ENCODE measurements at places on chromosomes 1 and 21.

DNA sequence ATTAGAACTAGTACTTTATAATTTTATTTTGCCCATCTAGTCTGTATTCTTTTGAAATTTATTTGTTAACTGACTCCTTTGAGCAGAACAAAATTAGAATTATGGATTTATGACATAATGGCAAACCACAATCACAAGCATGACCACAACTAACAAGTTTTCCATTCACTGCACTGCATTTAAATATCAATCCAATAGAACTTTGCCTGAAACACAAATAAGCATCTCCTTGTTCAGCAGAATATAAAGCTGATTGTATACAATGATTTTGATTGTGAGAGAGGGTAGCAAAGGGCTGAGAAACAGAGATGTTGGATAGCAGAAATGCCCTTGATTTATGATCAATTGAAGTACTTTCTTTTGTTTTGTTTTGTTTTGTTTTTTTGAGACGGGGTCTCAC lies 495.5 kb upstream of the RGS18 start:
- no peak for DNase-seq

DNA sequence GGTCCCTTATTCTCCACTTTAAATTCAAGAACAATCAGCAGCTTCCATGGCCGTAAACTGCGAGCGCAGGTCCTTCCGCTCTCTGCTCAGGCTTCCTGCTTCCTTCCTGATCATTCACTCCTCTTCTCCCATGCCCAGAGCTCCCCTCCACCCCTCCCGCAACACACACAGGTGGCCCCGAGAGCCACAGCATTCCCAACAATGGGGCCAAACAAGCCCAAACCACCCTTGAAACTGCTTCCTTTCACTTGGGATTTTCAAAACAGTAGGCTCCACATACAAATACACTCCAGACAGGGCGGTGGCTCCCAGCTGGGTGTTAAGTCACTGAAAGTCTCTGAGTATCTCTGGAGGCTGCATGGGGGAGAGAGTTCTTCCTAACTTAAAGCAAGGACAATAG lies 11.4 kb downstream of the FAM89A start:
- DNase-seq, result no peak

GRCh38 chr1:96104506-96104905 lies 617.1 kb upstream of the PTBP2 start:
- no peak for DNase-seq

DNA sequence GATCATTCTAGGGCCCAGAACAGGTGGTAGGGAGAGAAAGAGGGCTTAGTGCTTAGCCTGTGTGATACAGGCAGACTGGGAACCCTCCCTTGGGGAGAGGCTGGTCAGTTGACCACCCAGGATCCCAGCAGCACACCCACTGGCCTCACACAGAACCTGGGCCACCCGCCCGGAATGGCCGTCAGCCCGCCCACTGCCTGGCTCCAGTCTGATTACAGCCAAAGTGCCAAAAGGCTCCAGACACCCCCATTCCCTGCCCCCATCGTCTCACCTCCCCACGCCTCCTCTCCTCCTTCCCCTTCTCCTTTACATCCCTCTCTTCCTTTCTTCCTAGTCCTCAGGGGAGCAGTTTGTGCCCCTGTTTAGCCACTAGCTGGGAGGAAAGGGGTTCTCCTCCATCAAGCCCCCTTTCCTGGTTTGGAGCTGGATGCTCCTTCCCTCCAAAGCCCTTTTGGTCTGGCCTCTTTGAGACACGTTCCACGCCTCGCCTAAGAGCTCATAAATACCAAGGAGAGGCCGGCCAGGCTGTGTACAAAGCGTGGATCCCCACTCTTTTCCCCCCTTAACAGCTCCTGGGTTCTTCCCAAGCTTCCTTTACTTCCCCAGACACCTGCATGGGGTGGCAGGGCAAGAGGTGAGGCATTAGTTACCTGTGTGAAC lies 4.6 kb upstream of the WNT2B start:
- no peak for DNase-seq

- no peak for DNase-seq
Observed at GRCh38 chr21:28943631-28944030, 49.0 kb downstream of the LTN1 start.

- DNase-seq, result no peak
Observed at GRCh38 chr1:66402194-66402593, 131.8 kb upstream of the SGIP1 start.

DNA sequence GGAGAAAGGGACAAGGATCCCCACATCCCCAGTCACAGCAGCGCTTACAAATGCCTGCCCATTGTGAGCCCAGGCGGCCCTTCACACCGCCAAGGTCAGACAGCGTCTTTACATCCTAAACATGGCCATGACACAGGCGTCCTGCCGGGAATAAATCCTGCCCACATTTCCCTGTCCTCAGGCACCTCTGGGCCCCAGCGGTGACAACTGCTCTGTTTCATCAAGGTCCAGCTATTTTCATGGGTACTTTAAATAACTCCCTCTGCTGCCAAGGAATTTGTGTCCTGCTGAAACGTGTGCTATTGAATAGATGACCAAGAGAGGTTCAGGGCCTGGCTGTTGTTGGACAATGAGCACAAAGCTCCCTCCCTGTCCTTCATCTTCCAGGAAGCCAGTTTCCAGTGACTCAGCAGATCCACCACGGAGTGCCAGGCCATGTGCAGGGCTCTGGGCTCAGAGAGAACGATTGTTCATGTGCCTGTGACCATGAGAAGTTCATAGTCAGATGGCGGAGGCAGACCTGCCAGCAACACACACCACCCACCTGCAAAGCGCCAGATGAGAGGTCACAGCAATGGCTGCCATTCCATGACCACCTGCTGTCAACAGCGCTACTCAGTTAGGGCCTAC lies 195.8 kb downstream of the MATN1 start:
- DNase-seq, result peak; percentile 20

- peak; percentile 71 for DNase-seq
Observed at GRCh38 chr1:10960411-10961299, 51.8 kb upstream of the TARDBP start.

DNA sequence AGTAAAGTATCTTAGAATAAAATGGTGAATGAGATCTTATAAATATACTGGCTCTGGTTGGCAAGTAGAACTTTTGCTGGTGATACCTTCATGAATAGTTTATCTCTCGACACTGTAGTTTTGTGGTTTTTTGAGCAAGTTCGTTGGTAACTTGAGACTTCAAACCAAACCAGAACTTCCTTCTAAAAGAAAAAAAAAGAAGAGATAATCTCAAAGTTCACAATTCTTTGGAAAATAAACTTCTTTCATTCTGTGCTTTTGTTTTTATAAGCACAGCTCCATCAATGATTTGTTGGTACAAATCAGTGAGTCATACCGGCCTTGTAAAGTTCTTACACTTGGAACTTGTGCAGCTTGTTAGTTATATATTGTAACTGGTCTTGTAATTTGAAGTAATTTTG lies 2.3 kb downstream of the HIPK1 start:
- DNase-seq, result no peak

- DNase-seq, result peak; percentile 5
Observed at GRCh38 chr1:66648901-66649595, 103.2 kb upstream of the DYNLT5 start.

- DNase-seq, result no peak
Observed at GRCh38 chr1:244664353-244664752, 11.4 kb downstream of the DESI2 start.

DNA sequence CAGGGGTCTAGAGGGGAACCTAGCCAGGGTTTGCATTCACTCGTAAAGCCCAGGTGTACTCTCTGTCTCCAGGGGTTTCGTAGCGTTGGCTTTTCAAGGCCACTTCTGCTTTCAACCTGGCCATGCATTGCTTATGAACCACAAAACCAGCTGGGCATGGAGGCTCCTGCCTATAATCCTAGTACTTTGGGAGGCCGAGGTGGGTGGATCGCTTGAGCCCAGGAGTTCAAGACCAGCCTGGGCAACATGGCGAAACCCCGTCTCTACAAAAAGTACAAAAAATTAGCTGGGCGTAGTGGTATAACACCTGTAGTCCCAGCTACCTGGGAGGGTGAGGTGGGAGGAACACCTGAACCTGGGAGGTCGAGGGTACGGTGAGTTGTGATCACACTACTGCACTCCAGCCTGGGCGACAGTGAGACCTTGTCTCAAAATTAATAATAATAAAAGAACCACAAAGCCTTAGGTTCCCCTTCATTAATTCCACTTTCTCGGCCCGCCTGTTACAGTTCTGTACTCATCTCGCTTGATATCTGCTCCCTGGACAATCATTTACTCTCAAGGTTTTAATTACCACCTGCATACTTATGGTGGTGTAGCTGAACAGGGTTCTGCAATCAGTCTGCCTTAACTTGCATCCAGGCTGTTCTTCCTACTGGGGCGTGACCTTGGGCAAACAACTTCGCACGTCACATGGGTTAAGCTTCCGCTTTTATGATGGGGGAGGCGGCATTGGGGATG lies 6.1 kb downstream of the SLC16A4 start:
- DNase-seq, result no peak

GRCh38 chr1:100268202-100268601 lies 2.2 kb downstream of the RTCA start:
- DNase-seq, result no peak

- no peak for DNase-seq
Observed at GRCh38 chr1:23428136-23428905, 3.8 kb upstream of the TCEA3 start.

- DNase-seq, result no peak
Observed at GRCh38 chr1:85001742-85002141, 4.8 kb upstream of the MCOLN2 start.

GRCh38 chr21:42536601-42537000 lies 22.9 kb downstream of the SLC37A1 start:
- no peak for DNase-seq

DNA sequence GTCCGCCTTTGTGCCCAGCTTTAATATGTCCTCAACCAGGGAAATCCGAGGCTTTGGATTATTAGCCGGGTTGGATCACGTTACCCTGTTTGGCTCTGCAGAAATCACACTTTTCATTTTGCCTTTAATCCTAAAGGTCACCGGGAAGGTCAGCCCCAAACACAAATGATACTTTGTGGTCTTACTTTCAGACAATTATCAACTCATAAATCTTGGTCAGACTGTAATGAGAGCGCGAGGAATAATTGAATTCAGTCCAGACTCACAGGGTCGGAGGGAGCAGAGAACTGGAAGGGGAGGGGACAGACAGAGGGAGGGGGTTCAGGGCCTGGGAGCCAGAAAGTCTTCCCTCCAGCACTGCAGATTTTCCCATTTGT lies 91.7 kb upstream of the NFIA start:
- DNase-seq, result no peak

DNA sequence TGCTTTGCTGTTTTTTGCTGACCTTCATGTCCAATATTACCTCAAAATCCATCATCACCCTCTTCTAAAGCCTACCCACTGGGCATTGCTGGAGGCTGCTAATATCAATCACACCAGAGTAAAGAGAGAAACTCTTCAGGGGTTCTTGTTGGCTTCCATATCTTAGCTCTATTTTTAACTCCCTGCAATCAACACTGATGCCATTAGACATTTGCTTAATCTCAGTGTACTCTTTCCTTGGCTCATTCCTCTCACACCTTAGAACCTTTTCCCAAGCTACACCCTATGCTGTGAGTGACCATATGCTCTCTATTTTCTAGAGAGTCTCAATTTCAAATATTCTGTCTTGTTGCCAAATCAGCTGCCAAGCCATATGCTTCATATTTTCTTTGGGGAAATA lies 40.6 kb upstream of the RABGAP1L start:
- no peak for DNase-seq

GRCh38 chr1:76587212-76587611 lies 280.1 kb upstream of the ST6GALNAC5 start:
- no peak for DNase-seq

GRCh38 chr1:205287767-205288559 lies 33.6 kb downstream of the NUAK2 start:
- DNase-seq, result no peak

GRCh38 chr1:163241746-163242145 lies 39.0 kb upstream of the RGS5 start:
- no peak for DNase-seq

- no peak for DNase-seq
Observed at GRCh38 chr1:205988585-205988995, 14.6 kb downstream of the RAB7B start.

DNA sequence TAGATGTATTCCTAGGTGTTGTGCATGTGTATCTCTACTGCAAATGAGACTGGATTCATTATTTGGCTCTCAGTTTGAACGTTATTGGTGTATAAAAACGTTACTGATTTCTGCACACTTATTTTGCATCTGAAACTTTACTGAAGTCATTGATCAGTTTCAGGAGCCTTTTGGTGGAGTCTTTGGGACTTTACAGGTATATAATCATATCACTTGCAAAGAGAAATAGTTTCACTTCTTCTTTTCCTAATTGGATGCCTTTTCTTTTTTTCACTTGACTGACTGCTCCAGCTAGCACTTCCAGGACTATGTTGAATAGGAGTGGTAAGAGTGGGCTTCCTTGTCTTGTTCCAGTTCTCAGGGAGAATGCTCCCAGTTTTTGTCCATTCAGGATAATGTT lies 252.2 kb downstream of the SMYD3 start:
- DNase-seq, result no peak

Measured in right kidney (tissue), 9 donors.